Hepatocyte (in vitro differentiated cells): ENCODE measurements at places on chromosomes 4 and X. TPM values are rescaled to one million over a fixed set of nuclear protein-coding genes. Genes with fewer than 3 reads are reported as not detected.

- DNase-seq, result no peak
Observed at GRCh38 chr4:77856152-77856551, 6.5 kb upstream of the MRPL1 start.

The PLAC8 gene
- total RNA-seq, result 16.6 and 24.4 TPM in 2 replicates

GRCh38 chr4:139024686-139025085 lies 9.1 kb downstream of the NOCT start:
- no peak for DNase-seq

The ARSD gene
- 32.9 and 34.2 TPM in 2 replicates for total RNA-seq

GRCh38 chrX:3192835-3193234 lies 151.6 kb downstream of the ARSF start:
- no peak for DNase-seq

The CDS1 gene
- total RNA-seq, result 21.3 and 24.3 TPM in 2 replicates

- no peak for DNase-seq
Observed at GRCh38 chrX:136204571-136204970, 46.6 kb downstream of the MAP7D3 start.

The APBB2 gene
- 47.5 and 50.1 TPM in 2 replicates for total RNA-seq

DNA sequence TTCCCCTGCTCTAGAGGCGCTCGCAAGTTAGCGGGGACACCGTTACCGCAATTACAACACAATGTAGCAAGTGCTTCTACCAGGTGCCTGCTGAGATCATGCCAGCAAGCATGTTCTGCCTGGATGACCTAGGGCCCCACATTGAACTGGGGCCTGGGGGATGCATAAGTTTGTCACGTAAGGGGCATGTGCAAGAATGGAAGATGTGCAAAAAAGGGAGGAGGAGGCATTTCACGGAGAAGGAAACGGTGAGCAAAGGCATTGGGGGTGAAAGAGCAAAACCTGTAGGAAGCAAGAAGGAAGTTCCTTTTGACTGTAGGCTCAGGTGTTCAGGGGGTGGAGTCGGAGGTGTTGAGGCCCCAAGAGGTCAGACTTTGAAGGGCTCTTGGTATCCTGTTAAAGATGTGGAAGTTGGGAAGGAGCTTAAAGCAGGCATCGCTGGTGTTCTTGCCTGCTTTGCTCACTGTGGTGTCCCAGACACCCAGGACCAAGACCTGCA lies 602 bp upstream of the SCARB2 start:
- peak; percentile 45 for DNase-seq
